ENCODE measurements at places on chromosomes 6 and 20.

DNA sequence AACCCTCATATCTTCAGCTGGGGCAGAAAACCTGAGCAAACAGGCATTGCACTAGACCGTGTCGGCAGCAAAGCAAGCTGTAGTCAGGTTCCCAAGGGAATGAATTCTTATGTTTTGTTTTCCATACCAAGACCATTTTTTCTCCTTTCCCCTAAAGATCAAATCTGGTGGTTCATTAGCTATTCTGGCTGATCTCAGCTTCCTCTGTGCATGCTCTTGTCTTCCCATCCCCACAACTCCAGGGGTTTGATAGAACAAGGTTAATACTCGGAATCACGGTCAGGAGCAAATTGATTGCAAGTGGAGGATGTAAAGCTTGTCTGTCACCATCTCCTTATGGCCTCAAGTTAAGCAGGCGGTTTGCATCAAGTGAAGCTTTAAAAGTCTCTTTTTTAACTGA lies 778.8 kb downstream of the KIF16B start:
- no peak for DNase-seq

DNA sequence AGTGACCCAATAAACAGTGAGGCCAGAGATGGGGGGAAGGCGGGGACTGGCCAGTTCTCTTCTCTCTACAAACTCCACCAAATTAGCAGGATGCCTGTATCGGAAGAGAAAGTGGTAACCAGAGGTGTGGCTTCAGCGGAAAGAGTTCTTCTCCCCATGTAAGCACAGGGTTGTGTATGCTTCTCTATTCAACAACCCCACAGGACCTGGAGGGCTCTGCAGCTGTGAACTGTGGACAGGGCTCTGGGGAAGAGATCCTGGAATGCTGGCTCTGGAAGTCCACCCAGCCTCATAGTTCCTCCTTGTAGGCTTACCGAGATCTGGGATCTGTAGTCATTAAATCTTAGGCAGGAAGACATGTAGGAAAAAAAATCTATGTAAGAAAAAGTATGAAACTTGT lies 186.2 kb downstream of the FOXC1 start:
- no peak for DNase-seq

GRCh38 chr6:42744351-42744893 lies 1.5 kb downstream of the TBCC start:
- DNase-seq, result no peak

- DNase-seq, result no peak
Observed at GRCh38 chr6:135546680-135547418, 49.3 kb upstream of the AHI1 start.

GRCh38 chr6:155830531-155830930 lies 374.9 kb upstream of the NOX3 start:
- no peak for DNase-seq

- peak; percentile 58 for DNase-seq
Observed at GRCh38 chr20:54025251-54025771, 45.1 kb downstream of the BCAS1 start.

- no peak for DNase-seq
Observed at GRCh38 chr20:32611286-32611685, 26.2 kb upstream of the NOL4L start.

DNA sequence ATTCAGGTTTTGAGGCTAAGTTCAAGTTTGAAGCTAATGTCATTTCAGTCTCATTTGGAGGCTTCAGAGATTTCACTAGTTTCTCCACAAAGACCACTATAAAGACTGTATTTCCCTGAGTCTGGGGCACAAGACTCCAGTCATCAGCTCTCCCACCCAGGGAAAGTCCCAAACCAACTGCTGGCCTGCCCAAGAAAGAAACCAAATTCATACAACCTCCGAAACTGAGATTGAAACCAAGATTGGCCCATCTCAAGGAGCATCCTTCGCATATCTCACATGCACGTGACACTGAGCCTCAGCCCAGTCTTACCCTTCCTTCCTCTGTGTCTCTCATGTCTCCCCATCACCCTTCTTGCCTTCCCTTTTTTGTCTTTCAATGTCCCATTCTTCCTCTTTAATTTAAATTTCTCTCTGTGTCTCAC lies 3.5 kb upstream of the LTA start:
- DNase-seq, result no peak

Data from GM04504 (cell line).